ENCODE measurements at places on chromosomes 11 and 22.
A peak's percentile ranks its signal among the peaks of the same experiment; 100 is the strongest.

GRCh38 chr11:63910675-63911074 lies 6.3 kb downstream of the RCOR2 start:
- no peak for DNase-seq

GRCh38 chr11:72432347-72433287 lies 1.7 kb downstream of the CLPB start:
- DNase-seq = no peak

DNA sequence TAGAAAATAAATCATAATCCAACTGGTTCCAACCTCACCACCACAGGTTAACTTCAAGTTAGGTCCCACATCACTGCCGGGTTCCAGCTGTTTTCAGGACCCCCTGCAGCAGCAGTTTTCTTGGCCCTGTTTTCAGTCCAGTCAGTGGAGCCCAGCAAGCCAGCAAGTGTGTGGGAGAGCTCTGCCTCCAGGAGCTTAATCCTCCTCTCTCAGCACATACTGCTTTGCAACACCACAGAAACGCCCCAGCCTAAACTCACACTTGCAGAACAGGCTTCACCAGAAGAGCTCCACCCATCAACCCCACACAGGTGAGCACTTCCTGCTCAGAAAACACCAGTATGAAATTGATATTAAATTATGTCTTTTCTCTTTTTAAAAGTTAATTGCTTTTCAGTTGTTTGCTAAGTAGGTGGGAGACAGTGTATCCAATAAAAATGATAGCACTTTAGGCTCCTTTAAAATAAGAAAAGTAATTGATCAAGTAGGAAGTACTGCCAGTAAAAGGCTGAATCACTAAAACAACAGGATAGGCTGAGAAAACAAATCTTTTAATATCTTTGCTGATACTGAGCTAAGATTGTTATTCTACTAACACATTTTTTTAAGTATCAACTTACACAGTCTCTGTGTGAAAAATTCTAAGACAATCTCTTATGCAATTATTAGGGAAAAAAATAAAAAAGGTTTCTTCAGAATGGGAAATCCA lies 81.5 kb upstream of the TP53AIP1 start:
- DNase-seq = peak; percentile 45

DNA sequence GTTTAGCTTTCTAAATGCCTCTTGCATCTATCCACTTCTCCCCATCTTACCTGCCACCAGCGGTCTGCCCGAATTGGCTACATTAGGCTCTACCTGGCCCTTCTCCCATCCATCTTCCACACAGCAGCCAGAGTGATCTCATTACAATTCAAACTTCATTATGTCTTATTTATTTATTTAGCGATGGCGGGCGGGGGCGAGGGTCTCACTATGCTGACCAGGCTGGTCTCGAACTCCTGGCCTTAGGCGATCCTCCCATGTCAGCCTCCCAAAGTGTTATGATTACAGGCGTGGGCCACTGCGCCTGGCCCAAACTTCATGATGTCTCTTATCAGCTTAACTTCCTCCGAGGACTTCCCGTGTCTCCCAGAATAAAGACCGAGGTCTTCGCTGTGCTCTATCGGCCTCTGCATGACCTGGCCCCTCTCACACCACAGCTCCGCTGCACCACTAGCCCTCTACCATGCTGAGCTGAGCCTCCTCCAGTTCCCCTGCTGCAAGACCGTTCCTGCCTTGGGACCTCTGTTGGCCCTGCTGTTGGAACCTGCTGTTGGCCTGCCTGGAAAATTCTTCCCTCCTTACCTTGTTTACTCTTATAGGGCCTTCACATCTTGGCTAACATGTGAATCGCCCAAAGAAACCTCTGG lies 870 bp upstream of the CTTN start:
- DNase-seq = no peak

DNA sequence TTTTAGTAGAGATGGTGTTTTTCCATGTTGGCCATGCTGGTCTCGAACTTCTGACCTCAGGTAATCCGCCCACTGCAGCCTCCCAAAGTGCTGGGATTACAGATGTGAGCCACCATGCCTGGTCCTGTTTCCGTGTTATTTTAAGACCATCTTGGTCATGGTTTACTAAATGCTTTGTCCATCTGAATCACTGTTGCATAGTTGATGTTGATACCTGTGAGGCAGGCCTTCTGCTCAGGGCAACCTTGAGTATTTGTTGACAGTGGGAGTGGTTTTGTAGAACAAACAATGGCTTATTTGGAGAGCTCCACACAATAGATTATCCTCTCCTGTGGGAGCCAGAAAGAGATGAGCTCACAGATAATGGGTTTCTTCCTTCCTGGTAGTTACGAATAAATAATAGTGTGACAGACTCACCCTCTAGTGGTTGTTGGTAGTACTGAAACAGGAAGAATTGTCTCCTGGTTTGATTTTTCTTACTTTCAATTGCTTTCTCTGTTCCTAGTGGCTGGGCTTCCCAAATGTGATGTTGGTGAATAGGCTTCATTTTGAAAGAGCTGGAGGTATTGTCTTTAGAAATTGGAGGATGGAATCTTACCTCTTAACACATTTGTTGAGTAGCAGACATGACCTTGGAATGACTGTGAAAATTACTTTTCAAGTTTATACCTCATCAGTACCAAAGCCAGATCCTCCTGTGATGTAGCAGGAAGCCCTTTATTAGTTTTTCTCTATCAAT lies 39.0 kb downstream of the CTNND1 start:
- DNase-seq = peak; percentile 96

- DNase-seq = no peak
Measured at GRCh38 chr22:28297504-28297903, 378.4 kb upstream of the PITPNB start.

GRCh38 chr11:111748035-111748804 lies 18.0 kb downstream of the PPP2R1B start:
- DNase-seq = no peak

- DNase-seq = no peak
Measured at GRCh38 chr22:49427341-49427740, 400.3 kb downstream of the BRD1 start.

DNA sequence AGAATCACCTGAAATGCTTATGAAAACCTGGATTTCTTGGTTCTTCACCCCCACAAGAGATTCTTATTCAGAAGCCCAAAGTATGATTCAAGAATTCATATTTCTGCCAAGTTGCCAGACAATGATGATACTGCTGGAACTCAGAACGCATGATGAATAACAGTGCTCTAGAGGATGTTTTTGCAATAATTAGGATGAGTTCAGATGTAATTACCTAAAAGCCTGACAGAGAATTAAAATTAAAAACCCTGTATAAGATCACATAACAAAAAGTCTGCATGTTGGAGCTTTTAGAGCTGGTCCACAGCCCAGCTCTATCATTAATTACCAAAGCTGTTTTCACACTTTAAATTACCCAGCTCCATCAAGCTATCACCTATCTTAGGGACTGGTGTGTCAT lies 211.8 kb downstream of the LUZP2 start:
- no peak for DNase-seq

GRCh38 chr11:124791626-124792341 lies 8.4 kb downstream of the MSANTD2 start:
- peak; percentile 5 for DNase-seq

DNA sequence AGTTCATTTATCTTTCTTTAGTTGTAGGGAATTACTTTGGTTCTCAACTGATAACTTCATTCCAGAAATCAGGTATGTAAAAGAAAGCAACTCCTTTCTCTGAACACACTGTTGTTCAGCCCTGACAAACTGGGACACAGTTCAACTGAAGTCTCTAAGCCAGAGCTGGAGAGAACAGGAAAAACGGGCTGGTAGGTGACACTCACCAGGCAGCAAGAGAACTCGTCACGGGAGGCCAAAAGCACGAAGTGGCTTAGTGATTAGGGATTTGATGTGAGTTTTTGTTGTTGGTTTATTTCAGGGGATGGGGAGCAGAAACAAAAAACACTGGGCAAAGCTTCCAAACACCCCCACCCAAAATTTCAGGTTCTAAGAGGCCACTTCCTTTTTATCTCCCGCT lies 54.1 kb downstream of the MYH9 start:
- DNase-seq = no peak

DNA sequence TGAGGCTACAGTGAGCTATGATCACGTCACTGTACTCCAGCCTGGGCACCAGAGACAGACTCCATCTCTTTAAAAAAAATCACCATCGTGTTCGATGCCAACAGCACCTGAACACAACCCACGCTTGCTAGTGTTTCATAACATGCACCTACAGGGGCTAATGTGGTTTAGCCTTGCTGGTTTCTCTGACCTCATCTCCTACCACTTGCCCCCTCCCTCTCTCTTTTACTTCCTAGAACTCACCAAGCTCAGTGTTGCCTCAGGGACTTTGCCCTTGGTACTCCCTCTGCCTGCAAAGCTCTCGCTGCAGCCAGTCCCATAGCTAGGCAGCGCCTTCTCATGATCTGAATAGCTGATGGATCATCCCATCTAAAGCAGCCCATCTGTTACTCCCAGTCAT lies 99.8 kb downstream of the FBXO7 start:
- no peak for DNase-seq

DNA sequence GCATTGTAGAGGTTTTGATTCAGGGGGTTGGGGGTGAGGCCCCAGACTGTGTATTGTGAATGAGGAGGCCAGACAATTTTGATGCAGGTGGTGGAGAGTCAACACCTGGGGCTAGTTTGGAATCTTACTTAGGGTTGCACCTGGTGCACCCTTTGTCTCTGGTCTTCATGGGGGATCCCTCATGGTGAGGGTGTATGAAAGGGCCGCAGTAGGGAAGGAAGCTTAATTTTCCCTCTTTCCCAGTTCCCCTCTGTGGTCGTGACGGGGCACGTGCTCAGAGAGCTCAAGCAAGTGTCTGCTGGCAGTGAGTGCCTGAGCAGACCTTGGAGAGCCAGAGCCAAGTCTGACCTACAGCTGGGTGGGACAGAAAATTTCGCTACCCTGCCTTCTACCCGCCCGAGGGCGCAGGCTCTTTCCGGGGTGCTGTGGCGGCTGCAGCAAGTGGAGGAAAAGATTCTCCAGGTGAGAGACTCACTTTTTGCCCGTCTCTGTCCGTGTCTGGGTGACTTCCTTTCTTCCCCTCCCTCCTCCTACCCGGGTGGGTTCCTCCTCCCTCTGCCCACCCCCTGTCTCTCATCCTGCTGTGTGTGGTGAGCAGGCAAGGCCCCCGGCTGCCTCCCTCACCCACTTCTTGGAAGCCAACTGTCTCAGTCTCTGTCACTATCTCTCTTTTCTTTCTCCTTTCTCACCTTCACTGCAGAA lies 131.7 kb downstream of the MICAL2 start:
- peak; percentile 80 for DNase-seq

DNA sequence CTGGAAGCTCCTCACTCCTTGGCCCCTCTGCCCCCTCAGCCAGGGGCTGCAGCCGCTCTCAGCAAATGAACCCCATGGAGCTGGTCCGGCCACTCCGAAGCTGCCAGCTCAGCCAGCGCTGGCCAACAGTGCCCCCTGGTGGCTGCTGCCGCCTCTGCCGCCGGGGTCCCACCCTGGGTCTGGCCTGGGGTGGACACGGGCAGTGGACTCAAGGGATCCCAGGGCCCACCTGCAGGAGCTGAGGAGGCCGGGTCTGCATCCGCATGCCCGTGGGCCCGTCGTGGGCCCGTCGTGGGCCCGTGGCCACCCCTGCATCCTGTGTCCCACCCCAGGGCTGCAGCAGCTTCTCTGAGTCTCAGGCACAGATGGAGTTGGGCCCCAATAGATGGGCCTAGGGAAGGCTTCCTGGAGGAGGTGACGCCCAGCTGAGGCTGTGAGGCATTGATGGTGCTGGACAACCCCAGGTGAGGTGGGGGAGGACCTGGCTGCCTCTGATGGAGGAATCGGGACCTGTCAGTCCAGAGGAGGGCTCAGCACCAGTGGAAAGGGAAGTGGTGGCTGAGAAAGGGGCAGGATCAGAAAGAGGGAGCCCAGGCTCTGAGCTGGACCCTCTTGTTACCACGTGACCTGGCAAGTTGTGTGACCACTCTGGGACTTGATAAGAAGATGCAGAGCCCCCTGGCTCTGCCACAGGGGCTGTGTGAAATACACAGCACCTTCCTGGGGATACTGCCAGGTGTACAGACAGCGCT lies 522.3 kb downstream of the BRD1 start:
- peak; percentile 24 for DNase-seq

DNA sequence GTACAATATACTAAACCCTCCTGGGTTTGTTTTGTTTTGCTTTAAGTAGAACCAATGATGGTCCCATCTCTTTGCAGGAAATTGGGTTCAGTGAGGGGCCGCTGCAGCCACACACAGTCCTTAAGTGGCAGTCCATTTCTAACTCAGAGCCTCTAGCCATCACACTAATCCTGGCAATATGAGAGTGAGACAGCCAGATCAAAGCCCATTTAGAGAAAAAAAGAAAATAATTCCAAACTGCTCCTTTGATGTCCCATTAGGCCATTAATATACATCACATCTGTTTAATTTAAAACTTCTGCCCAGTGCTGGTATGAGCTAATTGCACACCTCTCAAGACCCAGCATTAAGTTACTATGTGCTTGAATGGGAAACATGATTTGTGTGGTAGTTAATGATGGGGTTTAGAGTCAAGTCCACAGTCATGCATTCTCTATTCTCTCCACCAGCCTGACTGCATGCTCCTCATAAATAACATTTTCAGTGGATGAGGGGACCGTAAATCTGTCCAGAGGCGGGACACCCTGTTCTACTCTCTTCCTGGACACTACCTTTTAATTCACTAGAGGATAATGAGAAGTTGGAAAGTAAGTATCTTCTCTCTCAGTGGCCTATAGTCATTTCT lies 53.8 kb upstream of the BIRC3 start:
- DNase-seq = no peak

- DNase-seq = no peak
Measured at GRCh38 chr11:118443590-118444218, 7.4 kb downstream of the KMT2A start.

DNA sequence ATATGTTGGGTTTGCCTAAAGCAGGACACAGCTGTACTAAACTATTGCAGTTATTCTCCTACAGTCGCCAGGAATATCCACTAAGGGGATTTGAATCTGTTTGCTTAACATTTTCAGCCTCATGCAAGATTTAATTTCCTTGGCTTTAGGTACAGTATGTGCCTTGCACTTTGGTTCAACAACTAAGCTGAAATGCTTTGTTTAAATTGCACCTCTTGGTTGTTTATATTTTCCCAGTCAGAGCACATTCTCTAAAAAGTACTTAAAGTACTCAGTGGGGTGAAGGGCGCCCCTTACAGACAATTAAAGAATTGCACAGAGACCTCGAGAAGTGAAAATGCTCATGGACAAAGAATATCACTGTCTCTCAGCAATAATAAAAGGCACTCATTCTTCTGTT lies 107.8 kb upstream of the MTNR1B start:
- DNase-seq = no peak

GRCh38 chr11:1486054-1486825 lies at the start of gene MOB2:
TSS of gene MOB2 (minus strand) at chr11:1486779. CDS start at chr11:1486556, 223 bp downstream.
- no peak for DNase-seq

DNA sequence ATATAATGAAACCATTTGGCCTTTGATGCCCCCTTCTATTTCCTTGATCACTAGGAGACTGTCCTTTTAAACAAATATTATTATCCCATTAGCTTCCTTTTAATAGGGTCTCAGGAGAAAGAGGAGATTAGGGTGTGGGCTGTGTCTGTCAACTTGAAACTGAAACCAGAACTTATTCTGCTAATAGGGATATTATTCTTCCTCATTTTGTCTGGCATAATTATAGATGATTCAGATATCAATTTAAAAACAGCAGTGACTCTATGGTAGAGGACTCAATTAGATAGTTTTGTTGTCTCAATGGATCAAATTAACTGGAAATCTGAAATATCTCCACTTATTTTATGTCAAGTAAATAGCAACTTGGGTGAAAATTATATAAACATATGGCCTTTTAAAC lies 584.9 kb upstream of the CCDC90B start:
- DNase-seq = peak; percentile 40
